ENCODE measurements at places on chromosomes 6 and 20.

DNA sequence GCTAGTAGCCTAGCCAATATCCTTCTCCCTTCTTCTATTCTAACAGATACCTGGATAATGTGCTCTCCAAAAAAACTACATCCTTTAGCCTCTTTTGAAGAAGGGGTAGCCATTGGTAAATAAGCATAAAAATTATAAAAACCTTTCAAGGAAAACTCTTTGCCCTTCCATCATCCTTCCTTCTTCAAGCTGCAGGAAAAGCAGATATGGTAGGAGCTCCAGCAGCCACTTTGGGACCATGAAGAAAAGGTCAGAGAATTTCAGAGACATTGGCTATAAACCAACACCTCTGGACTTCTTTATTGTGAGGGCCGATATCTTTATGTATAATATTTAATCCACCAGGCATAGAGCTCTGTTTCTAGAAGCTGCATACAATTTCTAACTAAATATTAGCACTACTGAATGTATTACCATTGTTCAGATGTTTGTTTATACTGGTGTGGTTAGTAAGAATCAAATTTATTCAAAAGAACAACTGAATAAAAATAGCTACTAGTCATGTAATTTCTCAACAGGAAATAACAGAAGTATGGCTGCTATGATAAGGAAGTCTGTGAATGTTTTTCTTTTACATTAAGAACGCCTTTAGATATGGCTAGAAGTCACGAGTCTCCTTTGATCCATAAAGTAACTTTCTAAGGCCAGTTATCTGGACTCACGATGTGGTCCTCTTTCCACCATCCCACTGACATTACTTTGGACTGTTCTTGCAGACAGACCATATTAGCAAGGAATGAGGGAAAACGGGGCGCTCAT is 32.2 kb downstream of the MYLK4 start:
- DNase-seq, result no peak

DNA sequence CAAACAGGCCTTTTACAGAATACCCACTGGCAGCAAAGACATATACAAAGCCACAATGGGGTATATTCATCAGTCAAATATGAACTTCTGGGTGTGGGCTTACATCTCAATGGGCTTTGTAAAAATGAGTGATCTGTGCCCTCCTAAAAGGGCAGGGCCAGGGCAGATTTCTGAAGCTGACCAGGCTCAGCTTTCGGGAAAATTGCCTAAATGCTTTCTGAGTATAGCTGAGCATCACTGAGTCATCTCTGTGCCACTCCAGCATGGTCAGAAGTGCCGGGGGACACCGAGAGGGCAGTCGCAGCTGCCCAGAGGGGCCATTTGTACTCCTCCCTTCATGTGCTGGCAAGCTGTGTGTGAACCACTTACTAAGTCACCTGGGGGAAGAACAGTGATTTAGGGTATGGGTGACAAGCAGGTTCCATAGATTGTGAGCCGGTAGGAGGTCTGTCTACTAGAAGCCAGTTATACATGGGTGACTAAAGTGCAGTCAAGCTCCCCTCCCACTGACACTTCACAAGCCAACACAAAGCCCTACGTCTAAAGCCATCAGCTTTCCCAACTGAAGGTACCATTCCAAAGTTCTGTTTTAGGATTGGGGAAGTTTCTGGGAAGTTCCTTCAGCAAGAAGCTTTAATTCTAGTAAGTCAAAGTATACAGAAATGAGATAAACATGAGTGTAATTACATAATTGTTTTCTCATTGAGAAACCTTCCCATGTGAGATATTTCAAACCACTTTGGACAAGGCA is 147.6 kb upstream of the TAB2 start:
- DNase-seq, result no peak

GRCh38 chr6:116616737-116617053 is 416 bp downstream of the RSPH4A start:
- DNase-seq, result no peak

- DNase-seq, result no peak
Observed at GRCh38 chr20:51818479-51819008, 16.2 kb upstream of the SALL4 start.

- no peak for DNase-seq
Observed at GRCh38 chr20:48763216-48763914, 64.4 kb downstream of the PREX1 start.

DNA sequence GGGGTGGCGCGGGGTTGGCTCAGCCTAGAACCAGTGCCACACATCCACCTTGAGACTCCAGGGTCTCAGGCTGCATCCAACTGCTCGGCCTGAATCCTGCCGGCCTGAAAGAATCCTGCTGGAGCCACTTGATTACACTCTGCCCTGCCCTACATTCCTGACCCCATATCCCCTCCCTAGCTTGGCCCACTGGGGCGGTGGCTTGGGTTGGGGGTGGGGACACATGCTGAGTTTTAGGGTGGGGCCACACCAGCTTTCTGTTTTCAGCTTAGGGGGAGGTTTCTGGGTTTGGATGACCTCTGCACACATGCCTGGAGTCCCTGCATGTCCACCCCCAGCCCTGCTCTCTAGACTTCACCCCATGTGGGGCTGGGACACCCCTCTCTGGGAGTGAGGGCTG is 6.8 kb downstream of the ITPR3 start:
- no peak for DNase-seq

- DNase-seq, result no peak
Observed at GRCh38 chr6:98924647-98925046, 23.1 kb downstream of the FBXL4 start.

GRCh38 chr6:92586236-92586977 is 833.0 kb downstream of the EPHA7 start:
- DNase-seq, result no peak

- DNase-seq, result peak; percentile 48
Observed at GRCh38 chr20:19758501-19759331, 658 bp downstream of the RIN2 start.

GRCh38 chr6:69680302-69680701 is 116.5 kb downstream of the LMBRD1 start:
- DNase-seq, result no peak

GRCh38 chr6:137160763-137161162 is 12.7 kb downstream of the IL22RA2 start:
- no peak for DNase-seq

- no peak for DNase-seq
Observed at GRCh38 chr20:23391707-23392310, 29.5 kb downstream of the NAPB start.

DNA sequence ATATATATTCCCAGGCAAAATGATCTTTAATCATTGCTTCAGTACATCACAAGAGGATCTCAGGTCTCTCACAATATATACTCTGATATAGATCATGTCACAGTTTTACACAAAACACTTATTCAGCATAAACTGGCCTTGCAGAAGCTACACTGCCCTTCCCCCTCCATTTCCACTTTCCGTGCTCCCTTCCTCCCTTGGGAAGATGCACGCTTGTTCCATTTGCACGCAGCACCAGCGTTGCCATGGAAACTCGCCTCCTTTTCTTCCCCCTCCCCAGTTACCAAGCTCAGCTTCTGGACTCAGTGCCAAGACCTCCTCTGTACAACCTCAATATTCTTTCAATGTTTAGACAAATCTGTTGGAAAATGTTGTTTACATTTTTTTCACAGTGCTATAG is 154.6 kb downstream of the RFPL4B start:
- DNase-seq, result peak; percentile 84

DNA sequence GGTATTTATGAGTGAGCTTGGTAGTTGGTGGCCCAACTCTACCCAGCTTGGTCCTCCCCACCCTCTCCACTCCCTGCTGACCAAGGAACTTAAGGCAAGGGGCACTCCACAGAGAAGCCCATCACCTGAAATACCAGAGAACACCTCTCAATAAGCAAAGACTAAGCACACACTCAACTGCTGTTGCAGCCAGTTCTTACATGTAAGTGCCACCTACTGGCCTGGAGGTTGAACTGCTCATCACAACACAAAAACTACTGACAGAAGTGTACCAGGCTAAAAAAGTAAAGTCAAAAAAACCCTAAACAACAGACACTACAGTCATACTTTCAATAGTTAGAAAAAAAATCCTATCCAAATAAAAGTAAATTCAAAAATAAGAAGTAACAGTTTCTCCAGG is 146.2 kb downstream of the FAM83B start:
- no peak for DNase-seq

DNA sequence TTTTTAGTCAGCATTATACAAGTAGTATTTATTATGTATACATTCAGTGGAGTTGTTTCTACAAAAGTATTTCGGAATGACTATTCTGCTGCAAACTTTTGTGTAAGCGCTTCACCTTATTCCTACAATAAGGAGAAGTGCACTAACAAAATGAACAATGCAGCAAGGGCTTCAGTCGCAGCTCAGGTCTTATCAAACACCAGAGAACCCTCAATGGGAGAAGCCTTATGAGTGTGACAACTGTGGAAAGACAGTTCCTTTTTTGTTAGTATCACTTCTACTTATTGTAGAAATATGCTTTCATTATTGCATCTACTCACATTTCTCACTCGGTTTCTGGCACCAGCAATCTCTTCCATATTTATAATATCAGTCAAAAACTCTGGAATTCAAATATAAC is 18.8 kb downstream of the ZKSCAN3 start:
- DNase-seq, result no peak

DNA sequence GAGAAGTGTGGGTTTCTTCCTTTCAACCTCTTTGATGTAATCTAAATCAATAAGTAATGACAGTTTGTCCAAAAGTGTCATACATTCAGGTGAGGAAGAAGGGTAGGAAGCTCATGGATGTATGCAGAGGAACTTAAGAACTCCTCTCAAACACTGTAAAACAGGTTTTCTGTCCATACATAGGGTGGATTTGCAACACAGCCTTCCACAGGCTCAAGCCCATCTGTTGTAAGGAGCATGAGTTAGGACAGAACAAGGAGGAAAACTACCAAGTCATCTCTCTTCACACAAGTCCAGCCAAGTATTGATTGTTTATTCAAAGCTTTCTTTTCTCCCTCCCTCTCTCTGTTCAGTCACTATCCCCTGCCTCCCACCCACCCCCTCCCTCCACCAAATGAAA is 49.0 kb upstream of the CDYL start:
- no peak for DNase-seq

DNA sequence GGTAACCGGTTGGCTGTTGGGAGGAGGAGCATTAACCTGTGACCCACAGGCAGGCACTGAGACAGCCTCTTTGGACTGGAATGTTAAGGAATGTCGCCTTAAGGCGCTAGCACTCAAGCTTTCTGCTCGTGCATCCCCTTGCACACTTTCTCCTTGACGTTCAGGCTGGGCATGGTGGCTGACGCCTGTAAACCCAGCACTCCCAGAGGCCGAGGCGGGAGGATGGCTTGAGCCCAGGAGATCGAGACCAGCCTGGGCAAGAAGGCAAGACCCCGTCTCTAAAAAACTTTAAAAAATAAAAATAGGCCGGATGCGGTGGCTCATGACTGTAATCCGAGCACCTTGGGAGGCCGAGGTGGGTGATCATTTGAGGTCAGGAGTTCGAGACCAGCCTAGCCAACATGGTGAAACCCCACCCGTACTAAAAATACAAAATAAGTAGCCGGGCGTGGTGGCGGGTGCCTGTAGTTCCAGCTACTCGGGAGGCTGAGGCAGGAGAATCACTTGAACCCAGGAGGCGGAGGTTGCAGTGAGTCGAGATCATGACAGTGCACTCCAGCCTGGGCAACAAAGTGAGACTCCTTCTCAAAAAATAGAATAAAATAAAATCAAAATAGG is 1.9 kb upstream of the GID8 start:
- no peak for DNase-seq

DNA sequence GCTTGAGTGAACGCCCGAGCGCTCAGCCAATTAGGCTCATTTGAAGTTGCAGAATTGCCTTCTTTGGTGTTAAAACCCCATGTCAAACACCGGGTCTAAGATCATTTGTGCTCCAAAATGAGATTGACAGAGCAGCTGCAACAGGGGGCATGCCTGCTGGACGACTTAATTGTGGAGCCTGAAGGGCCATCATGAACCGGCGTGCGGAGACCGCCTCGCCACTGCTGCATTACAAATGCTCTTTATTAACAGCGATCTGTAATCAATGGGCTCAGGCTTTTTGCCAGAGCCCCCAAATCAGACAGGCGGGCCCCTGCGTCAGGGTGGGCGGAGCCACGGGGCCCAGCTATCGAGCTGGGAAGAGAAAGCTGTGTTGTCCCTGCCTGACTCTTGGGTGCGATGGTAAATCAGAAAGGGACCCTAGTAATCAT is 183.2 kb downstream of the SIM1 start:
- DNase-seq, result peak; percentile 1

DNA sequence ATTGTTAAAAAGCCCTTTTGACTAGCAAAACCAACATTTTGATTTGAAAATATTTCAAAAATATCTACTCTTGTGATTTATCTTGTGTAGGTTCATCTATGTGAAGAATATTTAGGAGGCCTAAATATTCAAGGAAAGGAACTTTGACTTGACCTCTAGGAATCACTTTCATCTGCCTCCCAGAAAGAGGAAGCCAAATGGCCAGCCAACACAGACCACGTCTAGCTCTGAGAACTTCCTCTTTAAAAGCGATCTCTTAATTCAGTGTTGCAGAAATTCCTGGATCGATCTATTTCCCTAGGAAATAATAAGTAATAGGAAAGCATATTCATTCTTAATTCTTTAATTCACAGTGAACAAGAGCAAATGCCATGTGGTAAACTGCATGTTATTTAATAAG is 9.6 kb upstream of the MOXD1 start:
- DNase-seq, result no peak

- no peak for DNase-seq
Observed at GRCh38 chr20:37455659-37456058, 65.4 kb upstream of the NNAT start.

DNA sequence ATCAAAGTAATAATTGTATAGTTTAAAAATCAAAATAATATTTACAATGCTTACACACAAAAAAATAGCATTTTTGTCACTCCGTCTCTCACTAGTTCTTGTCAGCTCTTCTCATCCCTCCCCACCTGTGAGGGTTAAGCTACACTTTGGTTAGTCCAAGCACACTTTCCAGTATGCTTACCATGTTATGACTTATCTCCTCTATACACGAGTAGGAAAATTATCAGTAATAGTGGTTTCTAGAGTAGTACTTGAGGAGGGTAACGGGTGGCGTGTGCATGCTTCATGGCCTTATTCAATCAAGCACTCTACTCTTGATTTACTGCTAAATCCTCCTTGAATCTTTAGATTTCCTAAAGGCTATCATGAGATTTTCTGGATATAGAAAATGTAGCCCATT is 443.7 kb downstream of the UTRN start:
- DNase-seq, result no peak

DNA sequence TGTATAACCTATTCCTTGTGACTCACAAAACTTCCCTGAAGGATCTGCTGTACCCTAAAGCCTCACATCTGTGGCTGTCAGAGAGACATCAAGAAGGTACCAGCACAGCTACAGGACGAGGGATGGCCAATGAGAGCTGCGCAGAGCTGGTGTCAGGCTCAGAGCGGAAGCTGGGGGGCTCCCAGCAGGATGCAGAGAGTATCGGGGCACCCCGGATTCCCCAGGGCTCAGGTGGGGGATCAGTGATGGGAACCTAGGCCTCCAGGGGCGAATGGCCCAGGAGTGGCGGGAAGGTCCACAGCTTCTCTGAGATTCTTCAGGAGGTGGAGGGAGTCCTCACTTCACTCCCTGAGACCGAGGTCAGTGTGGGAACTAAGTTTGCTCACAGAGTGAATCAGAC is 30.9 kb upstream of the SMOC2 start:
- no peak for DNase-seq

- no peak for DNase-seq
Observed at GRCh38 chr6:106658469-106658868, 29.1 kb downstream of the QRSL1 start.

- DNase-seq, result no peak
Observed at GRCh38 chr6:116662202-116662601, 6.4 kb downstream of the ZUP1 start.

Measured in right lung (tissue), 10 donors.